AG10803 (cell line): ENCODE measurements at places on chromosomes 5 and 9.

- peak; percentile 11 for DNase-seq
Observed at GRCh38 chr9:14313378-14313940, 482 bp downstream of the NFIB start.

DNA sequence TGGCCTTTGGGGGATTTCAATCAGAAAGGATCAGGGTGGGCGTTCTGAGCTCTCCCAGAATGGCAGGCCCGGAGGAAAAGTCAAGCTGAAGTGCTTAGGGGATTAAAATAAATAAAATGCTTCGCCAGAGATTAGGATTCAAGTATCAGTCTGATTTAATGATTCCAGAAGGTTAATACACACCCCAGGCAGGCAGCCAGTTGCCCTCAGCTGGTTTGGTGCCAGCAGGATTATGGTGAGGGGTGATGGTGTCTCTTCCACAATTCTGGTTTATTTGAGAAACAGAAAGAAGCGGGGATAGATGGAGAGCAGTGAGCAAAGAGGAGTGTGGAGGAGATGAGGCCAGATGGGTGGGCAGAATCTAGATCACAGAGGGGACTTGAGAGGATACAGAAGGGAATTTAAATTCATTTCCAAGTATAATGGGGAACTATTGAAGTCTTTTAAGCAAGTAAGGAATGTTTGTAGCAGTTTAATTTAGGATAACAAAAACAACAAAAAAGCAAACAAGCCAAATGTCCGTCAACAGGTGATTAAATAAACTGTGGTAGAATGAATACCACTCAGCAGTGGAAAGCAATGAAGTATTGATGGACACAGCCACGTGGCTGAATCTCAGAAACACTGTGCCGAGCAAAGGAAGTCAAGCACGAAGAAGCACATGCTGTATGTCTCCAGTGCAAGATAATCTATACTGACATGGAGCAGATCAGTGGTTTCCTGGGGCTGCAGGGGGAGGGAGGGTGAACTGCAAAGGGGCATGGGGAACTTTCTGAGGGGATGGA is 297.7 kb downstream of the MSX2 start:
- DNase-seq: no peak

DNA sequence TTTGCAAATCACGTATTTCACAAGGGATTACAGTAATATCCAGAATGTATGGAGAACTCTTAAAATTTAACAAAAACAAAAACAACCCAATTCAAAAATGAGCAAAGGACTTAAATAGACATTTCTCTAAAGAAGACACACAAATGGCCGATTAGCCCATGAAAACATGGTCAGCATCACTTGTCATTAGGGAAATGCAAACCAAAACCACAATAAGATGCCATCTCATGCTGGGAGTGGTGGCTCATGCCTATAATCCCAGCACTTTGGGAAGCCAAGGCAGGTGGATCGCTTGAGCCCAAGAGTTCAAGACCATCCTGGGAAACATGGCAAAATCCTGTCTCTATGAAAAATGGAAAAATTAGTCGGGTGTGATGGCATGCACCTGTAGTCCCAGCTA is 120.2 kb downstream of the SUSD1 start:
- DNase-seq: no peak

GRCh38 chr9:69307446-69308205 is 17.4 kb upstream of the ENTREP1 start:
- peak; percentile 87 for DNase-seq

GRCh38 chr9:137352511-137353222 is 50.6 kb upstream of the NRARP start:
- no peak for DNase-seq

GRCh38 chr5:16626696-16627264 is 10.0 kb upstream of the RETREG1 start:
- DNase-seq: peak; percentile 7

DNA sequence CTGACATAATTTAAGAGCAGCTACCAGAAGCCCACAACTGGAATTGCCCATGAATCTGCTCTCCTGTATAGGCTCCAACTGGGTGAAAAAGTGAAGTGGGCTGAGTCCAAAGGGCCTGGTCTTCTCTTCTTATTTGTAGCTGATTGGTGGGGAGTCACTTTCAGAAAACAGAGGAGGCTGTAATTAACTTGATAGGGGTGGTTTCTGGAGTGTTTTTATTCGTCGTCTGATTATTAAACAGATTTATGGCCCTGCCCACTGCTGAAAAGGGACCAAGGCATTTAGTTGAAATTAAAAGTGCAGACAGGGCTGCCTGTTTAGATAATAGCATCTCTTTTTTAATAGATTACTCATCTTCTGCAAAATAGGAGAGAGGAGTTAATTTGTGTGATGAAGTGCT is 81.0 kb upstream of the SAP30L start:
- no peak for DNase-seq

DNA sequence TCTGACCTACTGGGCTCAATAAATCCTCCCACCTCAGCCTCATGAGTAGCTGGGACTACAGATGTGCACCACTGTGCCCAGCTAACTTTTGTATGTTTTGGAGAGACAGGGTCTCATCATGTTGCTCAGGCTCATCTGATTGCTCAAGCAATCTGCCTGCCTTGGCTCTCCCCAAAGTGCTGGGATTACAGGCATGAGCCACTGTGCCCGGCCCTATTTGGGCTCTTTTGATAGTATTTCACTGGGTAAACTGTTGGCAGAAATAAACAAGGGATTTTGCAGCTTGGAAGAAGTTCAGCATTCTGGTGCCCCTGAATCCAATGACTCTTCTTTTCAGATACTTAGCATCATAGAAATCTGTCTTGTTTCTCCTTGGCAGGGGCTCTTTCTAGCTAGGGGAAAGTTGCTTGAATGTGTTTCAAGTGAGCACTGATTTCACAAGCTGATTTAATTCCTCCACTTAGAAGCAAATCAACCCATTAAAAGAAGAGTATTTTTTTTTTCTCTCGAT is 146.8 kb downstream of the PAPPA start:
- no peak for DNase-seq
